Activated CD4-positive, alpha-beta T cell treated with anti-CD3 and anti-CD28 coated beads for 36 hours (primary cell): ENCODE measurements at places on chromosomes 1 and 21. TPM values are rescaled to one million over a fixed set of nuclear protein-coding genes. Genes with fewer than 3 reads are reported as not detected.

Gene LRRC53
- total RNA-seq: not detected

GRCh38 chr1:26820784-26821269 lies 5.7 kb upstream of the ZDHHC18 start:
- peak; percentile 29 for DNase-seq
- H3K27me3 ChIP-seq: no peaks in the 10 kb centered on the region
- H3K36me3 ChIP-seq: no peaks in the 10 kb centered on the region
- H3K4me3 ChIP-seq: no peak overlapping the region

DNA sequence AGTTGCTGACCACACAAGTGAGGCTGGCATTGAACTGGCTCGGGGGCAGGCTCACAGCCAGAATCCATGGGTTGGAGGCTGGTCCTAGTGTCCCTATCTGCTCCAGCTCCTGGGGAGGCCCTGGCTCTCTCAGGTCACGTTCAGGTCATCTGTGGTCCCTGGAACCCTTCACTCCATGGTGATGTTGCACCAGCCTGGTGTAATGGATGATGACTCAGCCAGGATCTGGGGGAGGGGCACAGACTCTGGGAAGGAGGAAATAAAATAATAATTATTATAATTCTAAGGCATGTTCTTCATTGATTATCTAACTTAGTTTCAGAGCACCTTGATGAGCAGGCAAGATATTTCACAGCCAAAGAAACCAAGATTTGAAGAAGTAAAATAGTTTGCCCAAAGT lies 26.6 kb upstream of the FCRL4 start:
- H3K4me3 ChIP-seq: no peak overlapping the region
- no peaks in the 10 kb centered on the region for H3K36me3 ChIP-seq

DNA sequence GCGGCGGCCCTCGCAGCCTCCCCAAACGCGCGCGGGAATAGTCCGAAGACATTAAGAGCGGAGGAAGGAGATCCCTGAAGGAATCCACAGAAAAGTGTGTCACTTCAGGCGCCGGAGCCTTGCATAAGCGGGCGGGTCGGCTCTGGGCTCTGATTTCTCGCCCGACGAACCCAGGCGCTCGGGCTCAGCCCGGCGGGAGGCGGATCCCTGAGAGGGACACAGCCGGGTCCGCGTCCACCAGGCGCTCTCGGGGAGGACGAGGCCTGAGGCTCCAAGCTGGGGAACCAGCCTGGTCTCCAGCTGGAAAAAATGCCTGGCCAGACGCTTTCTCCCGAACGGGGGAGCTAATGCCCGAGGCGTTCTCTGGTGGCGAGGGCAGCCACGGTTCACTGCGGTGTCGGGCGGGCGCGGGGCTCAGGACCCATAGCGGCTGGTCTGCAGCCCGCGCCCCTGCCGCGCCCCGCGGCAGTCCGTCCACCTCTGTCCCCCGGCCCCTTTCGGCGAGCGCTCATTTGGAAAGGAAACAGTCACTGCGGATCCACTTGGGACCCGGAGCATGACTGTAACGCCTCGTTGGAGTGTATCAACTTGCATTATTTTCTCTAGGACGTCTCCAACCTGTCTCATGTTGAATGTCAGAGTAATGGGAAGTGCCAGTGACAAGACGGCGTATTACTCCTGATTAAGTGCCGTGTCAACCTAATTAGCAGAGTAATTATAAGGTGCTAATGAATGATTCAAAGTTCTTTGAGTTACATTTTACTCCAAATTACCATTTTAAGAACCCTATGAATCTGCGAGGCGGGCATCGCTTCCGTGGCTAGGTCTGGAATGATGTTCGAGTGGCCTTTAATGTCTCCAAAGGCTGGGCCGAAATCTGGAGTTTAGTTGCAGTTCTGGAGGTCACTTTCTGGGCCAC lies 1.6 kb upstream of the BARHL2 start:
- H3K36me3 ChIP-seq: peaks cover 14% of the 10 kb centered on the region
- DNase-seq: peak; percentile 20
- H3K4me1 ChIP-seq: peaks cover 32% of the 10 kb centered on the region
- H3K4me3 ChIP-seq: peak overlapping the region; percentile 54

Gene DIO1
- not detected for total RNA-seq

DNA sequence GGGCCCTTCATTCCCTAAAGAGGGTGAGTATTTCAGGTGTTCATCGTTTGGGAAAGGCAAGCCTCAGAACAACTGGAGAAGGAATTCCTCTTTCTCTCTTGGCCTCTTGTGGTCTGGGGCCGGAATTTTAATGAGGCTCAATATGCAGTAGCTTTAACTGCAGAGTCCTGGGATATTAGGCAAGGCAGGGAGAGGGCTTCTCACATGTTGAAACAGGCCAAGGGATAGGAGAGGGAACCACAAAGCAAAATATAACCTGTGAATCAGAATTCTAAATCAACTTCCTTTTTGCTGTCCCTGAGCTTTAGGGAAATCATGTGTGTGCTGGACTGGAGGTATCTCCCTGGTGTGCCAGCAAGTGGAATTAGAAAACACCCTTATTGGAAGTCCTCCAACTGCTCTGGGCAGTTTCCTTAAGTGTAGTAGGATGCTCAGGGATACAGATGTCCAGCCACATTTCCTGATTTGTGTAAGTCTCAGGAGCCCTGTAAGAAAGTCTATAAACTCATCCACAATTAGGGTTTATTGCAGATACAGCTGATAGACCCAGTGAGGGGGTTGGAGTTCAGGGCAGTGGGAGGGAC lies 215.8 kb upstream of the ZRANB2 start:
- no peaks in the 10 kb centered on the region for H3K36me3 ChIP-seq
- H3K4me1 ChIP-seq: no peaks in the 10 kb centered on the region
- H3K27me3 ChIP-seq: no peaks in the 10 kb centered on the region
- DNase-seq: no peak

Gene PRAMEF11
- total RNA-seq: not detected

Gene EFNA1
- 1.1 TPM for total RNA-seq

Gene CNKSR1
- 3.0 TPM for total RNA-seq

DNA sequence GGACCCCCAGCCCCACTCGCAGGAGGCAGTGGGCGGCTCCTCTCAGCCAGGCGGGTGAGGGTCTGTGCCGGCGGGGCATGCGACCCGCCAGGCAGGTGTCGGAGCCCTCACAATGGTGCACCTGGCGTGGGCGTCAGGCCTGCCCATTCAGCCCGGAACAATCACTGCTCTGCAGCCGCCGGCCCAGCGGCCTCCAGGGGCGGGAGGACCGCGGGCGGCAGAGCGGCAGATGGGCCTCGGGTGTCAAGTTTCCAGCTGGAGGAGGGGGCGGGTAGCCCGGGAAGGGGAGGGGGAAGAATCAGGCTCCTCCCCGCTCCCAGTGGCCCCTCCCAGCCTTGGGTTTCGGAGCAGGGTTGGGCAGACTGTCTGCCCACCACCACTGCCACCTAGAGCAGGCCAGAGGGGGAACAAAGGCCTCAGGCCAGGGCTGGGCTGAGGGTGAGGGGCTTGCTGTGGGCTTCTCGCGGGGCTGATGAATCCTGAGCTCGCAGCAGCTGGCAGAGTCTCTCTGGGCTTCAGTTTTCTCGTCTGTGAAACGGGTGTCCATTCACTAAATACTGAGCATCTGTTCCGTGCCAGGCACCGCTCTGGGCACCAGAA lies 39.5 kb upstream of the CASZ1 start:
- peak; percentile 35 for DNase-seq
- no peaks in the 10 kb centered on the region for H3K4me1 ChIP-seq
- no peak overlapping the region for H3K27ac ChIP-seq
- H3K27me3 ChIP-seq: peaks cover 30% of the 10 kb centered on the region

DNA sequence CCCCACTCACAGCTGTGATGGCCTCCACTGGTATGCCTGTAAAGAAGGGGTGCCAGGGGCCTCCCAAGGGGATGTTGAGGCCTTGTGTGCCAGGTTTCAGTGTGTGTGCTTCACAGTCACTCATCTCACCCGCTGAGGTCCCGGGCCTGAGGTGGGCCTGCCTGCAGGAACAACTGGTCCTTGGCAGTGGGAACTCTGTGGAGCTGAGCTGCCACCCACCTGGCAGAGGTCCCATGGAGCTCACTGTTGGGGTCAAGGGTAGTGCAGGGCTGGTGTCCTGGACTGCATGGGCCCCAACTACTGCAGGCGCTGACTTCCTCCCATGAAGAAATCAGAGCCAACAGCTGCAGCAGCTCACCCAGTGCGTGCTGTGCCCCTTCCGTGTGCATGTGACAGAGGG lies 17.3 kb upstream of the ZNF678 start:
- peaks cover 4% of the 10 kb centered on the region for H3K27me3 ChIP-seq
- H3K27ac ChIP-seq: no peak overlapping the region
- peaks cover 4% of the 10 kb centered on the region for H3K4me1 ChIP-seq
- no peak for DNase-seq
- H3K36me3 ChIP-seq: peaks cover 3% of the 10 kb centered on the region
- H3K4me3 ChIP-seq: no peak overlapping the region

DNA sequence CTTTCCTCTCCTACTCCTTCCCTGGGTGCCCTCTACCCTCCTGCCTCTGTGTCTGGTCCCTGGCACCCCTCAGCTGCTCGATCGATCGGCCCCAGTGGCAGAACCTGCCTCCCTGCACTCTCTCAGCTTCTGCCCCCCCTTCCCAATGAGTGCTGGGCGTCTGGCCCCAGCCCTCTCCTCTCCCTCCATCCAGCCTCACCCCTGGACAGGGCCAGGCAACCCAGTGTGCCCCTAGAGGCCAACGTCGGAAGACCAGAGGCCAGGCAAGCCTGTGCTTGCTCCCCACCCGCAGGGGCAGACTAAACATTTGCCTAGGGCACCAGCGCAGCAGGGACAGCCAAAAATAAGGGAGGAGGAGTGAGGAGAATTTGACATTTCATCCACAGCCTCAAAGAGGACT lies 43.5 kb downstream of the LGR6 start:
- H3K36me3 ChIP-seq: no peaks in the 10 kb centered on the region
- no peak overlapping the region for H3K4me3 ChIP-seq
- H3K4me1 ChIP-seq: peaks cover 2% of the 10 kb centered on the region
- no peak overlapping the region for H3K27ac ChIP-seq

DNA sequence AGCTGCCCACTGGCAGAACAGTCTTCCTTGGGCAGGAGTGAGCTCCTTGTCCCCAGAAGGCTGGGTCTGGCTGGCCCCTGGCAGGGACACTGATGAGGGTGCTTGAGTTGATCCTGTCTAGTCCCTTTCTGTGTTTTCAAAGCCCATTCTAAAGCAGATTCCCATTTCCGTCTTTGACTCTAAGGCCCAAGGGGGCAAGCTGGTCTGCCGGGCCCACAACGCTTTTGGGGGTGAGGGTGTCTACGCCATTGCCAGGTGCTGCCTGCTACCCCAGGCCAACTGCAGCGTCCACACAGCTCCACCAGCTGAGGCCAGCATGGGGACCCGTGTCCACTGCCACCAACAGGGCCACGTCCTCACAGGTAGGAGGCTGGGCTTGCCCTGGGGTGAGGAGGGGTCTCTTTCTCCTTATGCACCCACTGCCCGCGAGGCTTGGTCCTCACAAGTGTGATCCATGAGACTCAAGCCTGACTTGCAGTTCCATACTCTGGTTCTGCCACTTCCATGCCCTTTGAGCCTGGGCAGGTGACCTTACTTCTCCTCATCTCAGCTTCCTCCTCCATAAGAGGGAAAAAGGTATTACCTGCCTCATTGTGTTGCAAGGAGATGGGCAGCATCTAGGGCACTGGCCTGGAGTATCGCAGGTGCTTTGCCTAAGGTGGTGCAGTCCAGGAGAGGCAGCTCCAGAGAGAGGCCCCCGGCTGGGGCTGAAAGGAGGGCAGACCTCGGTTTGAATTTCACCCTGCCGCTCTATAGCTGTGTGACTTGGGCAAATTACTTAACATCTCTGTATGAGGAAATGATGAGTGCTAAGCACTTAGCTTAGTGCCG lies 20.2 kb downstream of the PCSK9 start:
- H3K4me3 ChIP-seq: no peak overlapping the region
- no peaks in the 10 kb centered on the region for H3K27me3 ChIP-seq
- no peak for DNase-seq

DNA sequence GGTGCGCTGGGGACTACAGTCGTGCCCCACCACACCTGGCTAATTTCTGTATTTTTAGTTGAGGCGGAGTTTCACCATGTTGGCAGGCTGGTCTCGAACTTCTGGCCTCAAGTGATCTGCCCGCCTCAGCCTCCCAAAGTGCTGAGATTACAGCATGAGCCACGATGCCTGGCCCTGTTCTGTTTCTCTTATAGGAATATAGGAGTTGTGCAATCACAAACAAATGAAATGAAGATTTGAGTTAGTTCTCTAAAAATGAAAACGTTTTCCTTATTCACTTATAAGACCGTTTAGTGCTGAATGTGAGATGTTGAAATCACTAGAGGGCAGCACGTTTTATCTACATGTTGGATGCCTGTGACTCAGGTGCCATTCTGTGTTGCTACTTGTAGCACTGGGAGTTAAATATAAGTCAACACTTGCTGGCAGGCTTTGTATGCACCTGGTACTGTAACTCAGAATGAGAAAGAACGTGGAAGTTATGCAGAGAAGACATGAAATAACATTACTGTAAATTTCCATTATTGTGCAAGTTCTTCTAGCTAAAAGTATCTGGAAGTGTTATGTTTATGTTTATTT lies 45.8 kb downstream of the MIGA1 start:
- no peak overlapping the region for H3K27ac ChIP-seq
- no peaks in the 10 kb centered on the region for H3K27me3 ChIP-seq
- H3K36me3 ChIP-seq: peaks cover 13% of the 10 kb centered on the region
- H3K4me3 ChIP-seq: no peak overlapping the region

Gene HMGN1
- total RNA-seq: 419 TPM

Gene SLC25A34
- 0.86 TPM for total RNA-seq

- no peak for DNase-seq
- no peaks in the 10 kb centered on the region for H3K27me3 ChIP-seq
- H3K4me3 ChIP-seq: no peak overlapping the region
- peaks cover 6% of the 10 kb centered on the region for H3K4me1 ChIP-seq
- H3K36me3 ChIP-seq: no peaks in the 10 kb centered on the region
These were observed 252.8 kb upstream of the ADGRL2 start for GRCh38 chr1:81547912-81548303.

Gene CD244
- total RNA-seq: 0.14 TPM

DNA sequence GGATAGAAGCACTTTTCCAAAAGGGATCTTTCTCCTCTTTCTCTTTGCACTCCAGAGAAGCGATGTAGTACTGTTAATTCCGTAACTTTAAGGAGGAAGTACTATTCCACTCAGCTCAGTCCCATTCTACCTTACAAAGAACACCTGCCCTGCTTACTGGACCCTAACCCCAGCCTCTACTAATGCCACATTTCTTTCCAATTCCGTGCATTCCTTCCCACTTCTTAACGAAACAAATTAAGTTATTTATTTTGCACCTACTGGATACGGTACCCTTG lies 511 bp downstream of the NDC1 start:
- H3K4me3 ChIP-seq: peak overlapping the region; percentile 100
- peak overlapping the region; percentile 96 for H3K27ac ChIP-seq
- no peak for DNase-seq
- H3K4me1 ChIP-seq: peaks cover 25% of the 10 kb centered on the region
- H3K27me3 ChIP-seq: peaks cover 2% of the 10 kb centered on the region
- peaks cover 24% of the 10 kb centered on the region for H3K36me3 ChIP-seq

DNA sequence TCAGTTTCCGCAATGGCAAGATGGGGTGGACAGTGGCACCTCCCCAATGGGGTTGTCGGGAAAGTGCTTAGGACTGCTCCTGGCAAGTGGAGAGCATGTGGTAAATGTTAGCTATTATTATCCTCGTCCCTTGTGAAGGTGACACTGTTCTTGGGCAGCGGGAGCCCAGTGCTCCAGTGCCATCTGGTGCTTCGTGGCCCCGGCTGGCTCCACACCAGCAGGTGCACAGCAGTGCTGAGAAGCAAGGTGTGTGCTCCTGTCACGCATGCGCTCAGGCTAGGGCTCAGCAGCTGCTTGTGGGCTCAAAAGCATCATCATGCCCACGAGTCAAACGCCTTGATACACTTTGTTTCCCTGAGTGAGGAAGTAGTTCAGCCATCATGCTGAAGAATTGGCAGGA lies 24.9 kb upstream of the KCNC4 start:
- no peak overlapping the region for H3K27ac ChIP-seq
- H3K27me3 ChIP-seq: peaks cover 10% of the 10 kb centered on the region
- no peaks in the 10 kb centered on the region for H3K36me3 ChIP-seq
- H3K4me1 ChIP-seq: no peaks in the 10 kb centered on the region

- peaks cover 9% of the 10 kb centered on the region for H3K4me1 ChIP-seq
- peak overlapping the region; percentile 42 for H3K4me3 ChIP-seq
- H3K27ac ChIP-seq: no peak overlapping the region
- H3K27me3 ChIP-seq: no peaks in the 10 kb centered on the region
These were observed 86.4 kb downstream of the FAF1 start for GRCh38 chr1:50873458-50874187.

Gene DISP1
- total RNA-seq: 0.98 TPM
